ENCODE measurements at places on chromosomes 3 and 15.

DNA sequence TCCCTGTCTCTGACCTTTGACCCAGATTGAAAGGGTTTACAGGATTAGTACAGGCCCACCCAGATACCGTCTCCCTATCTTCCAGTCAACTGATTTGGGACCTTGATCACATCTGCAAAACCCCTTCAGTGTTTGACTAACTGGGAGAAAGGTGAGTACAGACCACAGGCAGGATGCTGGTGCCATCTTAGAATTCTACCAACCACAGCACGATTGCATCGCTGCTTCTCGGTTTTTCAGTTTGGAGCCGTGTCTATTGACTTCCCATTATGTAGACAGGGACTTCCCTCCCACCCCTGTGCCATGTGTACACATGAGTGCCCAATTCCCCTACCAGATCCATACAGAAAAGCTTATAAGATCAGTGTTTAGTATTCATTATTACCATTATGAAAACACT lies 6.6 kb upstream of the KLF13 start:
- no peak overlapping the region for H3K27ac ChIP-seq
- H3K4me3 ChIP-seq, result no peak overlapping the region
- peaks cover 28% of the 10 kb centered on the region for H3K4me1 ChIP-seq
- DNase-seq, result no peak

DNA sequence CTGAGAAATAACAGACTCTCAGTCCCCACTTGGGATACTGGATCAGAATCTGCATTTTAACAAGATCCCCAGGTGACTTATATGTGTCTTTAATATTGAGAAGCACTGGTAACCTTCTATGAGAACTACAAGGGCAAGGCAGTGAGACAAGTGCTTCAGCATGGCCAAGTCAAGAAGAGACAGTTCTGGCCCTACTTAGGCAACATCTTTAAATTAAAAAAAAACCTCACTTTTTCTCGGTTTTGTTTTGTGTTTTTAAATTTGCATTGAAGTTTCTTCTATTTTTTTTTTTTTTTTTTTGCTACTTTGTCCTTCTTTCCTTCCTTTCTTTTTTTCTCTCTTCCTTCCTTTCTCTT lies 42.5 kb upstream of the SPTSSB start:
- H3K36me3 ChIP-seq, result no peaks in the 10 kb centered on the region
- no peak for DNase-seq
- H3K4me1 ChIP-seq, result peaks cover 3% of the 10 kb centered on the region
- no peaks in the 10 kb centered on the region for H3K27me3 ChIP-seq
- no peak overlapping the region for H3K27ac ChIP-seq

DNA sequence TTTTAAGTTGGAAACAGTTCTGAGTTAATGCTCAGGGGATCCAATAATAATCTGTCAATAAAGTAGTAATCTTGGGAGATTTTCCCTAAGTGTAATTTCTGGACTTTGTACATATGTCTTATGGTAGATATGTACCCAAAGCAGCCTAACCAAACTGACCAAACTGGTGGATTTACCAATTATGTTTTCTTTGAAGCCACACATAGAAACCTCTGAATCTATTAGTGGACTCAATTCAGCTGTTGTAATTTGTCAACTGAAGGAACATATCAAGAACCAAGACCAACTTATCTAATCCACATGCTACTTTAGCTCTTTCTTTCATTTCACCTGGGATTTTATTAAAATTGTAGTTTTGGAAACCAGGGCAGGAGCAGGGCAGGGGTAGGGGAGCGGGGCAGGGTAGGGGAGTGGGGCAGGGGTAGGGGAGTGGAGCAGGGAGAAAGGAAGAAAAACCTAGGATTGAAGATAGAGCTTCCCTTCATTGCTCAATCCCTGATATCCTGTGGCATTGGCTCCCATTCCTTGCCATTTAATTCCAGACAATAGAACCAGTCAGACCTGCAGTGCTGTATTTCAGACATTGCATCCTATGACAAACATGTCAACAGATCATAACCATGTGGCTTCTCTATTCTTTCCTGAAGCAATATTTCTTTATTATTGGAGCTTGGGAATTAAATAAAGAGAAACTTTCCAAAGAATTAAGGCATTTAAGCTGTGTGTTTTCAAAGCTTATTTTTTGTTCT lies 101.8 kb downstream of the NFKBIZ start:
- H3K4me1 ChIP-seq, result peaks cover 10% of the 10 kb centered on the region
- H3K27ac ChIP-seq, result no peak overlapping the region
- no peak overlapping the region for H3K4me3 ChIP-seq
- H3K36me3 ChIP-seq, result no peaks in the 10 kb centered on the region

GRCh38 chr3:11717301-11717700 lies 73.6 kb upstream of the VGLL4 start:
- peaks cover 21% of the 10 kb centered on the region for H3K4me1 ChIP-seq
- no peak overlapping the region for H3K27ac ChIP-seq
- peaks cover 8% of the 10 kb centered on the region for H3K27me3 ChIP-seq
- H3K36me3 ChIP-seq, result no peaks in the 10 kb centered on the region

DNA sequence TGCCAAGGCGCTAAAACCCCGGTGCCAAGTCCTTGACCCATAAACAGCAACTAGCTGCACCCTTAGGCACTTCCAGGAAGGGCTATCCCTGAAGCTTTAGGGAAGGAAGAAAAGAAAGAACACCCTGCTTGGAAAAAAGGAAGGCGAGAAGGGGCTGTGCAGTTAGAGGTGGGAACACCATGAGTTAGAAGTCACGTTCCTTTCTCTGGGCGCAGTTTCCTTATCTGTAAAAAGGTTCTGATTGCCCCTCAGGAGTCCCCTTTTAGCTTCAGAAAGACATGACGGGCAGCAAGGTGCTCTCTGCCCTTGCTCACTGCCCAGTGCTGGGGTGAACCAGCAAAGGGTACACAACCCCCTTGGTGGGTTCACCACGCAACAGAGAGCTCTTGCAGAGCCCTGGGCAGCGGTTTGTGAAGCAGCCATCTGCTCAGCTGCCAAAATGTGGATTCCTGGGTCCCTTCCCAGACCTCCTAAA lies 798 bp downstream of the GCHFR start:
- peak overlapping the region; percentile 79 for H3K4me3 ChIP-seq
- DNase-seq, result no peak
- H3K27ac ChIP-seq, result peak overlapping the region; percentile 90
- H3K36me3 ChIP-seq, result peaks cover 6% of the 10 kb centered on the region
- peaks cover 41% of the 10 kb centered on the region for H3K4me1 ChIP-seq
- no peaks in the 10 kb centered on the region for H3K27me3 ChIP-seq

DNA sequence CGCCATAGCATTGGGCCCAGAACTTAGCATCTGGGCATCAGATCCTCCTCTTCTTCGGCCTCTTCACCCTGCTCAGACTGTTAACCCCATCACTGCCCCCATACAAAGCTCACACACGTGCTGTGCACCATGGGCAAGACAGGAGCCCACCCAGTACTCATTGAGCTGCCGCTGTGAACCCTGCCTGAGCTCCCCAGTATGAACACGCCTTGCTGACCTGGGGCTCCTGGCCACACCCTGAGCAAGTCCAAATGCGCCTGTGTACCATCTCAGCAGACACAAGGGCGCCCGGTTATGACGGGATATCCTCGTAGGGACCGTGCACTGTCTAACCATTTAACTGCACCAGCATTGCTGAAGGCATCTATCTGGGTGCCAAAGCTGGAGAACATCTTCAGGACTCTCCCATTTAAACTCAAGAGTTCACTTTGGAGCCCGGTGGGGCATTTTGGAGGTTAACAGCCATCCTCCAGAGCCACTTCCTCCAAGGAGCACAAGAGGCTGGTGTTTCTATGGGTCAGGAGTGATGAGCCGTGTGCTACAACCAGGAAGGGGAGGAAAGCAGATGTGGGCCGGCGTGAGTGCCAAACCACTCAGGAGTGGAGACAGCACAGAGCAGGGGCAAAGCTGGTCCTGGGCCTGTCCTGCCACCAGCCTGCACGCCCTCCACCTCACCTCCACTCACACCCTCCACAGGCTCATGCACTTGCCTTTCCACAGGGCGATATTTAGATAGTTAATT lies 12.1 kb downstream of the PRR23E start:
- no peak overlapping the region for H3K4me3 ChIP-seq
- H3K4me1 ChIP-seq, result no peaks in the 10 kb centered on the region
- H3K36me3 ChIP-seq, result no peaks in the 10 kb centered on the region
- H3K27me3 ChIP-seq, result no peaks in the 10 kb centered on the region
- no peak overlapping the region for H3K27ac ChIP-seq

DNA sequence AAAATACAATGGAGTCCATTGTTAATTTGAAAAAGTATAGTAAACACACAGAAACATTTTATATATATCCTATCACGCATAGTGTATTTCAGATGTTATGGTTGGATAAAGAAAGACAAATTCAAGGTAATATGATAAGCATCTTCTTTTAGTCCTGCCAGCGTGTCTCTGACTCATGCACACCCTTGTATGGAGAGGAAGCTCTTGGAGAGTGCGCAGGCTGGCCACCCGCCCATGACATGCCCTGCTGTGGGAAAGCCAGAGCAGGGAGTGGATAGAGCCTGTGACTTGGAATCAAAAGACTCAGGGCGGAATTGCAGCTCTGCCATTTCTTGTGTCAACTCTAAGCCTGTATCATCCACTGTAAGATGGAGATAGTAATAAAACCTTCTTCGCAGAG lies 23.0 kb upstream of the COPG1 start:
- H3K27me3 ChIP-seq, result no peaks in the 10 kb centered on the region
- no peaks in the 10 kb centered on the region for H3K36me3 ChIP-seq
- no peak overlapping the region for H3K27ac ChIP-seq
- H3K4me1 ChIP-seq, result peaks cover 20% of the 10 kb centered on the region
- H3K4me3 ChIP-seq, result no peak overlapping the region
- DNase-seq, result no peak

GRCh38 chr15:89178307-89178977 lies 42.9 kb downstream of the RLBP1 start:
- peaks cover 40% of the 10 kb centered on the region for H3K4me1 ChIP-seq
- H3K36me3 ChIP-seq, result peaks cover 23% of the 10 kb centered on the region
- no peaks in the 10 kb centered on the region for H3K27me3 ChIP-seq
- DNase-seq, result peak; percentile 47

GRCh38 chr3:50428007-50428633 lies 68.8 kb upstream of the TMEM115 start:
- no peak overlapping the region for H3K27ac ChIP-seq
- DNase-seq, result no peak
- H3K36me3 ChIP-seq, result no peaks in the 10 kb centered on the region
- no peak overlapping the region for H3K4me3 ChIP-seq

DNA sequence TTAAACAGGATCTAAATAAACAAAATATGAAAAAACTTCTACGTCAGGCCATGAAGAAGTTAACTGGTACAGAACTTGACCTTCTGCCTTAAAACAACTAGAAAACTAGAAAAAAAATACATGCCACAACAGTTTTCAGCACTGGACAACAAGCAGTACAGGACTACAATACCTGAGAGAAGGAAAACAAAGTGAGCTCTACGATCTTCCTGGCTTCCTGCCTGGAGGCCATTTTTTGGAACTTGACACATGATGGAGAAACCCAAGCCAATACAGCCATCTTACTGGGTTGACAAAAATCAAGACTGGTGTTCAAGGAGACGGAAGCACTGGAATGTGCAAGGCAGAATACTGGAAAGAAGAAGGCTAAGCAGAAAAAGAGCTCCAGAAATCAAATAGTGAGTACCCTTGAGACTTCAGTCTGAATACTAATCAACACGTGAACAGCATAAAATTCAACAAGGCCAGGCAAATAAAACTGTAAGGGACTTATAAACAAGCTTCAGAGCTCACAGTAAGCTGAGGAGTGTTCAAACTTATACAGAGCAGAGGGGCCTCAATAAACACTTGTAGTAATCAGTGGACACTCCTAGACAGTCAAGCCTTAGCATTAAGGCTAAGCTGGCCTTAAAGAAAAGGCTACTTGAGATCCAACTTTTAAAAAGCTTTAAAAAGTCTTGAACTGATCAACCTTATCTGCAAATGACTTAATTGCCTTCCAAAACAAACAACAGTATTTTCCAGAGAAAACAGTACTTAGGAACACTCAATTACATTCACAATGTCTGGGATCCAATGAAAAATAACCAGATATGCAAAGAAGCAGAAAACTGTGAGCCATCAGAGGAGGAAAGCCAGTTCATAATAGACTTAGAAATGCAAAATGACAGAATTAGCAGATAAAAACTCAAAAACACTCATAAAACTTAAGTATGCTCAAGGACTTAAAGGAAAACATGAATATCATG lies 63.2 kb downstream of the DLG1 start:
- no peak overlapping the region for H3K27ac ChIP-seq
- no peak overlapping the region for H3K4me3 ChIP-seq
- no peak for DNase-seq
- peaks cover 25% of the 10 kb centered on the region for H3K36me3 ChIP-seq
- peaks cover 29% of the 10 kb centered on the region for H3K4me1 ChIP-seq
- H3K27me3 ChIP-seq, result no peaks in the 10 kb centered on the region

DNA sequence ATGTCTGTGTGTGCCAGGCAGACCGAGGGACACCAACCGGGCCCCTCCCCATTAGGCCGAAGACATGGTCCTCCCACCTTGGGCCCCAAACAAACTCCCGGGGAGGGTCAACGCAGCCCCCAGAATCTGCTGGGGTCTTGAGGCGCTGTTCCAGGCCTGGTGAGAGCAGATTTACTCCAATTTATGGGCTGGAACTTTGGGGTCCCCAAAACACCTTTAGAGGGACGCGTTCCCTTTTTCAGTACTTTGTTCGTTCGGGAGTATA lies 2.4 kb downstream of the GATA2 start:
- H3K36me3 ChIP-seq, result no peaks in the 10 kb centered on the region
- no peak overlapping the region for H3K27ac ChIP-seq
- no peak overlapping the region for H3K4me3 ChIP-seq
- DNase-seq, result no peak
- peaks cover 59% of the 10 kb centered on the region for H3K27me3 ChIP-seq

- H3K36me3 ChIP-seq, result peaks cover 50% of the 10 kb centered on the region
- peaks cover 5% of the 10 kb centered on the region for H3K4me1 ChIP-seq
Observed at GRCh38 chr3:67526246-67526645, 128.2 kb downstream of the SUCLG2 start.

GRCh38 chr15:51775967-51776816 lies 24.8 kb downstream of the TMOD2 start:
- H3K27me3 ChIP-seq, result no peaks in the 10 kb centered on the region
- H3K36me3 ChIP-seq, result peaks cover 3% of the 10 kb centered on the region
- DNase-seq, result peak; percentile 64
- H3K4me1 ChIP-seq, result no peaks in the 10 kb centered on the region
- no peak overlapping the region for H3K27ac ChIP-seq
- no peak overlapping the region for H3K4me3 ChIP-seq

- H3K27ac ChIP-seq, result no peak overlapping the region
- no peak for DNase-seq
- H3K4me1 ChIP-seq, result peaks cover 43% of the 10 kb centered on the region
- H3K36me3 ChIP-seq, result peaks cover 30% of the 10 kb centered on the region
Observed at GRCh38 chr15:64251658-64252057, 88.8 kb upstream of the PPIB start.

- no peak overlapping the region for H3K27ac ChIP-seq
- peaks cover 10% of the 10 kb centered on the region for H3K27me3 ChIP-seq
- no peaks in the 10 kb centered on the region for H3K4me1 ChIP-seq
- H3K4me3 ChIP-seq, result no peak overlapping the region
- DNase-seq, result no peak
- H3K36me3 ChIP-seq, result no peaks in the 10 kb centered on the region
Observed at GRCh38 chr3:190053919-190054672, 66.6 kb downstream of the P3H2 start.

DNA sequence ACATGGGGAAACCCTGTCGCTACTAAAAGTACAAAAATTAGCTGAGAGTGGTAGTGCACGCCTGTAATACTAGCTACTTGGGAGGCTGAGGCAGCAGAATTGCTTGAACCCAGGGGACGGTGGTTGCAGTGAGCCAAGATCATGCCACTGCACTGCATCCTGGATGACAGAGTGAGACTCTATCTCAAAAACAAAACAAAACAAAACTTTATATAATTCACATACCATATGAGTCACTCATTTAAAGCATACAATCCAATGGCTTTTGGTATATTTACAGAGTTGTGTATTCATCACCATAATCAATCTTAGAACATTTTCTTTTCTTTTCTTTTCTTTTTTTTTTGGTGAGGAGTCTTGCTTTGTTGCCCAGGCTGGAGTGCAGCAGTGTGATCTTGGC lies 8.7 kb downstream of the PXK start:
- no peak overlapping the region for H3K4me3 ChIP-seq
- peaks cover 18% of the 10 kb centered on the region for H3K36me3 ChIP-seq
- DNase-seq, result no peak
- no peaks in the 10 kb centered on the region for H3K27me3 ChIP-seq
